ENCODE measurements at places on chromosomes 3 and 15.

GRCh38 chr15:65344914-65345275, 32.9 kb downstream of the IGDCC3 start:
- no peak for DNase-seq

GRCh38 chr15:94029495-94029894, 201.9 kb upstream of the MCTP2 start:
- DNase-seq, result no peak

- no peak for DNase-seq
Measured at GRCh38 chr3:125048282-125048681, 7.5 kb downstream of the HEG1 start.

DNA sequence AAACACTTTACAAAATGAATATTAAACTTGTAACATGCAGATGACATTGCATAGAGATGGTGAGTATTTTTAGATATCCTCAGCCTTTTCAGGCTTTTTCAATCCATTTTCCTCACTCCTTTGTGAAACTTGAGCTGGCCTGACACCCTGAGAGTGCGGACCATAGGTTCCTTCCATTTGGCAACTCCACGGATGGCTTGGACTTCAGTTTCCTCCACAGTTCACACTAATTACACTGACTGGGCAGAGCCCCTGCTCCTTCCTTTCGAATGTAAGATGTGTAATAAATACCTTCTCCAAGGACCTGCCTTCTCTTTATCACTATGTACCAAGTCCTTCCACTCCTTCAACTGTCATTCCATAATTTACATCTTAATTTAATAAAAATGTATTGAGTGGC, 141.7 kb upstream of the LRIG1 start:
- no peak for DNase-seq

GRCh38 chr3:41190509-41191284, 8.6 kb upstream of the CTNNB1 start:
- no peak for DNase-seq

DNA sequence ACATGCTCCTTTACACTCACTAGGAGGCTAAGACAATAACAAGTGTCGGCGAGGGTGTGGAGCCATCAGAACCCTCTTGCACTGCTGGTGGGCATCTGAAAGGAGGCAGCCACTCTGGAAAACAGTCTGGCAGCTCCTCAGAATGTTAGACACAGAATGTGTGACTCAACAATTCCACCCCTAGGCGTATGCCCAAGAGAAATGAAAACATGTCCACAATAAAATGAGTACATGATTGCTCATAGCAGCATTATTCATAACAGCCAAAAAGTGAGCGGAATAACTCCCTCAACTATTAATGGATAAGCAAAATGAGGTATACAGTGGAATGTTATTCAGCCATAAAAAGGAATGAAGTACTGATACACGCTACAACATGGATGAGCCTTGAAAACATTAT, 57.8 kb downstream of the WNT7A start:
- DNase-seq, result no peak

GRCh38 chr15:88615303-88616107, 5.6 kb upstream of the AEN start:
- no peak for DNase-seq

DNA sequence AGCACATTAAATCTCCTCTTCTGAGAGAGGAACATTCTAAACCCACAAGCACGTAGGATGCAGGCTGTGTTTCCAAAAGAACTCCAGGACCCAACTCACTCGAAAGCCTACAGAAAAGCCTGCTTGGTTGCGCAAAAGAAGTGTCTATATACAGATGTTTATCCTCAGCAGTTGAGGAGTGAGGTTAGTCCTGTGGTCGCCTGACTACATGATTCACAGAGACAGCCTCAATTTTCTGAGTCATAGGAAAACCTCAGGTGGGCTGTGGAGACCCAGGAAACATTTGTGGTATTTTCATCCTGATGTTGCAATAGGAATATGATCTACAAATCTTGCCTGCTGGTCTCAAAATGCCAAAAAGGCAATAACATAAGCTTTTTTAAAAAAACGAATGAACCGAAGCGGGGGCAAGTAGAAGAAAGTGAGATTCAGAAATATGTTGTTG, 183.8 kb upstream of the THRB start:
- DNase-seq, result no peak

DNA sequence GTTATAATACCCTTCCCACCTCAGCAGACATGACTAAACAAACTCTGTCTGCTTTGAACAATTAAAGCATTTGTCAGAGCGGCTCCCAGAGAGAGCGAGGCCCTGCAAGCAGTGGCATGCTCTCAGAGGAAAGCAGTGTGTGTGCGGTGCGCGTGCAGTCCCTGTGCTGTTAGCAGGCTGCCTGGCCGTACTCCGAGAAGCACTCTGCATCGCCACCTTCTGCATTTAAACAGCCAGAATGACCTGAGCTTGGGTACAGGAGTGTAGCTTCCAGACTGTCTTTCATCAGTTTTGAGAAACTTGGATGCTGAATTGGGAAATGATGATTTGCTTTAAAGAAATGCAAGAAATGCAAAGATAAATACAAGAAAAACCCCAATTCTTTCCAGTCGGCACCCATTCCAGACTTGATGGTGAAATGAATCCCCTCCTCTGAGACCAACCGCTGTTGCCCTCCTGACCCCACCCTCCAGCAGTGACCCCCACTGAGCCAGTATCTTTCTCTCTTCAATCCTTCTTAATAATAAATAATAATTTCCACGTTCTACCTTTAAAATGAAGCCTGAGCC, 113.5 kb downstream of the VGLL4 start:
- peak; percentile 67 for DNase-seq

- DNase-seq, result no peak
Measured at GRCh38 chr3:16385151-16385550, 120.1 kb downstream of the OXNAD1 start.

- peak; percentile 81 for DNase-seq
Measured at GRCh38 chr3:66483006-66483405, 17.8 kb downstream of the LRIG1 start.
